ENCODE measurements at places on chromosomes 3 and 15.

DNA sequence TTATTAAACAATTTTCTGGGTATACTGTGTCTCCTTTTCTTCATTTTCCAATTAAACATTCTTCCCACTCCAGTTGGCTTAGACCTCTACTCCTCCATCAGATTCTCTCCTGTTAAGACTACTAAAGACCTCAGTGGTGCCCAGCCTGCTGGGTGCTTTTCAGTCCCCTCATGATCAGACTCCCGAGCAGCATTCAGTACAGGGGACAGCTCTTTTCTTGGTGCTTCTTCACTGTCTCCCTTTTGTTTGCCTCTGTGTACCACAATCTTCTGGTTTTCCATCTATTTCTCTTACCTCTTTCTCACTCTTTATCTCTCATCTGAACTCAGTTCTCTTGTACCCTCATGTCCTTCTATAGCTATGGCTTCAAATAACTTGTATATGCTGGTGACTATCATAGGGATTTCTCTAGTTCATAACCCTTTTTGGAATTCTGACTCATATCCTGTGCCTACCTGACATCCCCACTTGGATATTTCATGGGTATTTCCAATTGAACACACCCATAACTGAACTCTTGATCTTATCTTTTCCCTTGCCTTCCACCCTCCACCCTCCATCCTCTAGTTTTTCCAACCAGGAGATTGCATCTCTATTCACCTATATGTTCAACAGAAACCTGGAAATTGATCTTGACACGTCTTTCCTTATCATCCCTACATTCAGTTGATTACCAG is 55.6 kb upstream of the ABHD10 start:
- no peak for DNase-seq

GRCh38 chr3:151178208-151178845 is 24.7 kb downstream of the GPR171 start:
- DNase-seq, result no peak

- DNase-seq, result no peak
Measured at GRCh38 chr3:84108442-84108971, 850.3 kb upstream of the CADM2 start.

- no peak for DNase-seq
Measured at GRCh38 chr15:38899300-38899699, 334.7 kb upstream of the RASGRP1 start.
